ENCODE measurements at places on chromosomes 11 and 22.

GRCh38 chr11:122900587-122901202 is 18.1 kb downstream of the JHY start:
- no peak for DNase-seq

DNA sequence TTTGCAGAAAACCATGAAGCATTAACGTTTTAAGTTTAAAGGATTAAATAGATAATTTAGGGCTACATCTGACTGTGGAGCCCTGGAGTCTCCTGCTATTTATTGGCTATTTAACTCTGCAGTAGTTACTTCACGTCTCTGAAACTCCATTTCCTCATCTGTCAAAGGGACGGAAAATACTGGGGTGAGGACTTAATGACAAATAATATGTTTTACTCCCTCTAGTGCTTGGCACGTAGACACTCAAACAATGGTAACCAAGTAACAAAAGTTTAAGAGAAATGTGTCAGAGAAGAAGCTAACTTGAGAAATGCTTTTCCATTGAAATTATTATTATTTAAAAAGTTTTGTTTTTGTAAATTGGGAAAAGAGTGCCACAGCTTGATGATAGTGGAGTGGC is 130.7 kb upstream of the RCN1 start:
- DNase-seq = no peak

DNA sequence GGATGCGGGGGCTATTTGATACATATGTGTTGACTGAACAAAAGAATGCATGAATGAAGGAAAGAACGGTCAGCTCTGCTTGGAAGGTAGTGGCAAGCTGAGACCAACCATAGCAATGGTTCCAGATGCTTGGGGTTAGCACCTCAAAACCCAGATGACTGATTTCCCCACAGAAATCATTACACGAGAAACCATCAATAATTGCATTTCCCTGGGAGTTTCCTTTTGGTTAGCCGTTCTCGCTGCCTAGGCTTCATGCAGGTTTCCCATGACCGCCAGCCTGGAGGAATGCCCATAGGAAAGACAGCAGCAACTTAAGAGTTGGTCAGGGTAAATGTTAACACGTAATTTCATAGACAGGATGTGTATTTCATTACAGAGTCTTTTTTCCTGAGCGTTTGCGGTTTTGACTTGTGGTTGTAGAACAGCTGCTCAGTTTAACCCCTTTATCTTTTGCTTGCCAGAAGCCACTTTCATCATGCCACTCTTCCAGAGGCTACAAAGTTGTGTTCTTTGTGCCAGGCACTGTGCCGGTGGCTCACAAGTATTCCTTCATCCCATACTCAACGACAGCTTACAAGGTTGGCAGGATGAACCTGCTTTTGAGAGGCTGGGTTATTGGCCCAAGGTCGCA is 2.8 kb downstream of the IL17RA start:
- peak; percentile 26 for DNase-seq

DNA sequence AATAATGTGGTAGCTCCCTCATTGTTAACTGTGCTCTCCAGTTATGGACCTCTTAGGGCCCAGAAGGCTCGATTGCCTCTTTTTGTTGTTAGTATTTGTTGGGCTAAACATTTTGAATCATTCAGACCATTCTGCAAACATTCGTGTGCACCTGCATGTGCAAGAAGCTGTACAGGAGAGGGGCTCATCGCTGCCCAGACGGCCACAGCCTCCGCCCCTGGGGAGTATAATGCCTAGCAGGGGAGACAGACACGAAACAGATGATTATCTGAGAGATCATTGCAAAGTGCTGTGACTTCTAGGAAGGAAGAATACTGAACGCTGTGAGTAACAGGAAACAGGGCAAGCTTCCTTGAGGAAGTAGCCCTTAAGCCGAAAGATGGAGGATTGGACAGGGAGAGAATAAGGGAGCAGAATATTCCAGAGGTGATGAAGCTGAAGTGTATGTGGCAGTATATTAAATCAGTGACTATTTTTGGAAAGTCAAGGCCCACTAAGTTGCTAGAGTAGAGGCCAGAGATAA is 123.3 kb upstream of the RASSF10 start:
- DNase-seq = no peak

GRCh38 chr11:47523490-47524225 is 29.3 kb downstream of the CELF1 start:
- no peak for DNase-seq

GRCh38 chr22:36056980-36057379 is 28.4 kb upstream of the RBFOX2 start:
- no peak for DNase-seq

DNA sequence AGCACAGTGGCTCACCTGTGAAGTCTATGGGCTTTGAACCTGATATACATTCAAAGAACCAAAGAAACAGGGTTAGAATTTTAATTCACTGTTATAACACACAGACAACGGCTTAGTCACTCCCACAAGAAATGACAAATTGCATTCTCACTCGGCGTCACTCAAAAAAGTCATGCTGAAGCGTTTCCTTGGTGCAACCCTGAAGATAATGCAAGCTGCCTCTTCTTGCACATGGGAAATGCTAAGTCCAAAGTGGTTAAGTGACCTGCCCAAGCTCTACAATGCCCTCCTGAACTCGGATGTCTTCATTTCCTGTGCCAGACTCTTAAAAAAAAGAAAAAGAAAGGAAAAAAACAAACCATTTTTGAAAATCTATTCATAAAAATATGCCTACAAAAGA is 10.0 kb downstream of the LGR4 start:
- DNase-seq = no peak

- no peak for DNase-seq
Measured at GRCh38 chr22:17483688-17484372, 79.5 kb upstream of the SLC25A18 start.

- DNase-seq = no peak
Measured at GRCh38 chr11:103051981-103052380, 40.0 kb downstream of the DCUN1D5 start.

GRCh38 chr11:15327786-15328231 is 213.1 kb downstream of the INSC start:
- DNase-seq = no peak

- no peak for DNase-seq
Measured at GRCh38 chr11:17410606-17411379, 22.3 kb upstream of the KCNJ11 start.

GRCh38 chr22:50640857-50641647 is 13.1 kb upstream of the ARSA start:
- peak; percentile 40 for DNase-seq

GRCh38 chr11:70210051-70210501 is 7.0 kb downstream of the FADD start:
- no peak for DNase-seq

GRCh38 chr11:63404161-63404935 is 34.8 kb downstream of the SLC22A9 start:
- no peak for DNase-seq

GRCh38 chr22:30361916-30362650 is 5.3 kb downstream of the CCDC157 start:
- DNase-seq = no peak

GRCh38 chr11:124837491-124837856 is 27.8 kb upstream of the ROBO3 start:
- no peak for DNase-seq

DNA sequence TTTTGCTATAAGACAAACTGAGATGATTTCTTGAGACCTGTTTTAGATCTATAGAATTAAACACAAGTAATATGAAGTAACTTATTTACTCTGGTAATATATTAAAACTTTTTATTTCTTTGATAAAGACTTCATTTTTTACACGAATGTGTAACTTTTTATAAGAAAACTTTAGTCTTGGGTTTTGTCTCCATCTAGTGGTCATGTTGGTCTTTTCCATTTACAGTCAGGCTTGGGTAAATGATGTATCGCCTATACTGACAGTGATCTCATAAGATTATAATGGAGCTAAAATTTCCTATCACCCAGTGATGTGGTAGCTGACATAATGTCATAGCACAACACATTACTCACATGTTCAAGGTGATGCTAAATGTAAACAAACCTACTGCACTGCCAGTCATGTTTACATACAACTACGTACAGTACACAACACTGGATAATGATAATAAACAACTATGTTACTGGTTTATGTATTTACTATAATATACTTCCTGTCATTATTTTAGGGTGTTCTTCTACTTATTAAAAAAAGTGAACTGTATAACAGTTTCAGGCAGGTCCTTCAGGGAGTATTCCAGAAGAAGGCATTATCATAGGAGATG is 7.5 kb upstream of the C11orf97 start:
- no peak for DNase-seq

GRCh38 chr11:65532388-65533064 is 7.6 kb downstream of the SCYL1 start:
- DNase-seq = no peak

DNA sequence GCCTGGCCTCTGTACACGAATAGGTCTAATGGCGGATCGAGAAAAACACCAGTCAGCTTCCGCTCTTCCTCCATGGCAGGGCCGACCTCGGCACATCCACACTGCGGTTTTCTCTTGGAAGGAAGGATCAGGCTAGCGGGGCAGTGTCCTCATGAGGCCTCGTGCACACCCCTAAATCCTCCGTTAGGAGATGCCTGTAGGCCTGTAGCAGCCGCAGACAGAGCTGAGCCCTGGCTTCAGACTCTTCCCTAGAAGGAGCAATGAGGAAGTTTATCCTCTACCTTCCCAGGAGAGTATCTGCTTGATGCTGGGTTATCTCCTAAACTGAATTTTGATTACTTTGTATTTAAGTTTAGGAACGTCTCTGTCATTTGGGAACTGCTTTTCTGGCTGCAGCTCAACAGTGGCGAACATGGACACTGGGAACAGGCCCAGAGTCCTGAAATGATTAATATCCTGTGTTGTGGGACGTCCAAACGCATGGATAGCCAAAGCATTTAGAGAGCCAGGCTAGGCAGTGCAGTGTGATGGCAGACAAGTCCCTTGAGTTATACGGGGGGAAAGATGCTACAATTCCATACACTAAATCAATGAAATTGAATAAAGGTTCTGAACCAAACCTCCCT is 16.5 kb upstream of the BMAL1 start:
- no peak for DNase-seq

DNA sequence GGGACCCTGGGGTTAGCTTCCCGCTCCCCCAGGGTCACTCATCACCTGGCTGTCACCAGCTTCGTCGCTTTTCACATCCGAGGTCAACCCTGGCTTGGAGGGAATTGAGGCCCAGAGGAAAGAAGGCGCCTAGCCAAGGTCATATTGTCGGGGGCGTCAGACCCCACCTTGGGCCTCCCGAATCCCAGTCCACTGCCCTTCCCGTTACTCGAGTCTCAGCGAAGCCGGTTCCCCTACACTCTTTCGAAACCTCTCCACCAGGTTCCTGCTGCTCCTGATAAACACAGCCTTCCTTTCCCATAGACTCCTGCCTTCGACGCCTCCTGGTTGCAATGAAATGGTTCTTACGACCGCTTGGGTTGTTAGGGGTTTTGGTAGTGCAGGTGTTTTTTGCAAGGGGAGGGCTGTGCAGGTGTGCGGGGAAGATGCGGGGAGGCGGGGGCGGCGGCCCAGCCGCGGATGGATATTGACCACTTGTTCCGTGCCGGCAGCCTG is 642 bp downstream of the NAA40 start:
- no peak for DNase-seq

- no peak for DNase-seq
Measured at GRCh38 chr11:86673055-86673843, 833 bp upstream of the ME3 start.

DNA sequence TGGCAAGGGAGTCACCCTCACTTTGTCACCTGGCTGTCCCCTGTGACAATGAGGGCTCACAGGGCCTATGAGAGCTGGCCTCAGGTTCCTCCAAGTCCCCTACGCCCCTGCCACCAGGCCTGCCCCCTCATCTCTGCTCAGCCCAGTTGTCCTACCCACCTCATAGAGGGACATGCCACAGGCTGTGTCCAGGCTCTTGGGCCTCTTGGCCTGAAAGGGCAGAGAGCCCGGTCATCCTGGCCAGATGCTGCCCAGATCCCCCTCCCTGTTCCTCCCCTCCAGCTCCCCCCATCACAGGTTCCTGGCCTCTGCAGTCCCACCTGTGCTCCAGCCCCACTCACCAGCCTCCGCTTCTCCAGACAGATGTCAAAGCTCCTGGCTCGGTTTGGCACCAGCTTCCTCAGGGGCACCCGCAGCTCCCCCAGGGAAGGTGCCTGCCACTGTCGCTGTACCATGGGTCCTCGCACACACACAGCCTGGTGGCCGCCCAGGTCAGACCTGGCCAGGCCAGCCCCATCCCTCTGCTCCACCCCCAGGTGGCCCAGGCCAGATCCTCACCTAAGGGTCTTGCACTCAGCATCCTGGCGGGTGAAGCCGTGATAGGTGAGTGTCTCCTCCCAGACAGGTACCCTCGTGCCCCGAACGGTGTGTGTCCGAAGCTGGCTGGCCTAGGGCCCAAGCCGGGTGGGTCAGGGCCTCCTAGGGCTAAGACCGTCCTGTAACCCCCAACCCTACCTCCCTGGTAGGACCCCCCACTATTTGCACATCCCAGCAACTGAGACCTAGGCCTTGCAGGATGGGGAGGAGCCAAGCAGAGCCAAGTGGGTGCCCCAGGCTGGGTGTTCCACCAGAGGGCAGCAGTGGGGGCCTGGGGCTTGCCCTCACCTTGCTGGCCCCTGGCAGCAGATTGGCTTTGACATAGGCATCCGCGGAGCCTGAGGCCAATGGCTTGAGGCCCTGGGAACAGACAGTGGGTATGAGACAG is 8.3 kb downstream of the NDUFV1 start:
- peak; percentile 78 for DNase-seq

GRCh38 chr11:115887727-115888126 is 383.5 kb upstream of the CADM1 start:
- no peak for DNase-seq

- DNase-seq = no peak
Measured at GRCh38 chr22:23698094-23698493, 7.3 kb downstream of the RGL4 start.

DNA sequence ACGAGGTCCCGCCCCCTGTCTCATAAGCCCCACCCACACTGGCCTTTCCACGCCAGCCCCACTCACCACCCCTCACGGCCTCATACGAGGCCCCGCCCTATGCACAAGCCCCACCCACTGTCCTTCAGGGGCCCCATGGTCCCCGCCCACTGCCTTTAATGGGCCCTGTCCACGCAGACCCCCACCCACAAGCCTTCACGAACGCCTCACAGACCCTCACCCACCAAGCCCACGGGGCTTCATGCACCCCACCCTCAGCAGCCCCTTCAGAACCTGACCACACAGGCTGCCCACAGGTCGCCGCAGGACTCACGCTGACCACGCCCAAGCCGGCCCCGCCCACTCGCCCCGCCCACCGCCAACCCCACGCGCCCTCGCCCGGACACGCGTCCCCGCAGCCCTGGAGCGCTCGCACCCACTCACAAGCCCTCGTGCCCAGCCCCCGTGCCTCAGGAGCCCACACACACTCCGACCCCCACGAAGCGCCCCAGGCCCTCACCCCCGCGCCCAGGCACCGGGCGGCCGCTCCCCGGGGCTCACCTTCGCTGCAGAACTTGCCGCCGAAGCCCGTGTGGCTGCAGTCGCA is 10.5 kb downstream of the NRXN2 start:
- DNase-seq = peak; percentile 62
